ENCODE measurements at places on chromosomes 16 and 17.

DNA sequence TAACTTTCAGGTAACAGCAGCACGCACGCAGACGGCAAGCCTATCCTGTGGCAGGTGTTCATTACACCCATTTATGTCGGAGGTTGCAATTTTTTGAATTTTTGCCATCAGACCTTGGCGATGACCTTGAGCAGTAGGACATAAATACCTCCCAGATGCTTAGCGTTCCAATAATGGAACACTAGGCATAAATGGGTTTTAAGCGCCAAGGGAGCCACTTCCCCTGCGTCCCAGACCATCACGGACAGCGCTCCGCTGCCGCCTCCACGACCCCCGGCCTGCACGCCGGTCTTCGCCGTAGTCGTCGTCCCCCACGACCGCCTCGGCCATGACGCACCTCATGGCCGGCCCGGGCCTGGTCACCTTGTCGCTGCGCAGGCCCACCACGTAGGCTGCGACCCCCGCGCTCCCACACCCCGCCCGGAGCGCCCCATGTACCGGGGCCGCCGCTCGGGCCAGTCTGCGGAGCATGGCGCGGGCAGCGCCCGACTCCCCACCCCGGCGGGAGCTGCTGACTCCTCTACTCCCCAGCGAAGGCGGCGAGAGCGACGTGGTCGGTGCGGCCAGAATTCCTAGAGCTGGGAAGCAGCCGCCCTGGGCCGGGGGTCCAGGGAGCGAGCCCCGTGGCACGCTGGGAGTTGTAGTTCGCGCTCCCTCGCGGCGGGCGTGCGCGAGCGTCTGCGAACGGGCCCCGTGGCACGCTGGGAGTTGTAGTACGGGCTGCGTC is 22.7 kb downstream of the TMEM235 start:
- DNase-seq = no peak

DNA sequence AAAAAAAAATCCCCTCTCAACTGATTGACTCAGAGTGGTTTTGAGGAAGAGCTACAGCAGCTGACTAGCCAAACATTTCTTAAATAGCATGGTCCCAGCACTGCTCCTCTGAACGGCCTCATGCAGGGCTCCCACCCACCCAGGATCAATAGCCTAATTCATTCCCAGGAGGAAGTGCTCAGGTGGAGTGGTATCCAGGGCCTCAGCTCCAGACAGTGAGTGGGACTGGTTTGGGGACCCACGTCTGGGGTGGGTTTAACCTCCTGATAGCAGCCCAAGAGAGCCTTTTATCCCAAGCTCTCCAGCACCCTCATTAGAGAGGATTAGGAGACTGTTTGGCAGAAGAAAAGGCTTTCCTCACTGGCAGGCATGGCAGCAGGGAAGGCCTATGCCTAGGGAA is 68.5 kb upstream of the CDH5 start:
- DNase-seq = no peak

DNA sequence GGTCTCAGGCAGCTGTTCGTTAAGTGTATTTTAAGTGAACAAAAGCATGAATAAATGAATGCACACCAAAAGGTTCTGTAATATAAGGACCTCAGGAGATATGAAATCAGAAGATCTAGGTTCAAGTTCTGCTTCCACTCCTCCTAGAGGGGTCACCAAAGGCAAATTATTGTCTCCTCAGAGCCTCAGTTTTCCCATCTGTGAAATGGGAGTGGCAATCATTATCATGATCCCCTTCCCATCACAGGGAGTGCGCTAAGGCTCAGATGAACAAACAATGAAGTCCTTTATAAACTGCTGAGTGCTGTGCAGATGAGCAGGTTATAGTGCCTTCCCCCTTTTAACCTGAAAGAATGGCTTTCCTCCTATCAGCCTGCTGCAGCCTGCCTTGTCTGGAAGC is 248.3 kb upstream of the C16orf82 start:
- no peak for DNase-seq

- DNase-seq = no peak
Observed at GRCh38 chr17:2911035-2911754, 115.0 kb downstream of the RAP1GAP2 start.

GRCh38 chr17:79093270-79093669 is 18.6 kb downstream of the ENGASE start:
- DNase-seq = no peak

DNA sequence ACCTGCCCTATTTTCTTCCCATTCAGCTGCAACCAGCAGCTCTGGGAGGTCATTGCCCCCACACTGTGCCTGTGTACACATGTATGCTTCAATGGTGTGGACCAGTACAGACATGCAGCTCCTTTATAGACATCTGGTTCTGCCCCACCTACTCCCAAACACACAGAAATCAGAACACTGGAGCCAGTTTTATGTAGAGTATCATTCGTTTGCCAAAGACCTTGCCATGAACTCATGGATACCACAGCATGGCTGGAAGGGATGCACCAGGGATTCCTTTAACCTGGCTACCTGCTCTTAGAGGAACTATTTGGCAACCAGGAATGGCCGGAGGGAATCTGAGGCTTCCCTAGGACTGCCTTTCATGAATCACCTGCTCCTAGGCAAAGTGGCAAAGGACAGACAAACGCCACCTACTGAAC is 60.4 kb downstream of the ZFHX3 start:
- no peak for DNase-seq

DNA sequence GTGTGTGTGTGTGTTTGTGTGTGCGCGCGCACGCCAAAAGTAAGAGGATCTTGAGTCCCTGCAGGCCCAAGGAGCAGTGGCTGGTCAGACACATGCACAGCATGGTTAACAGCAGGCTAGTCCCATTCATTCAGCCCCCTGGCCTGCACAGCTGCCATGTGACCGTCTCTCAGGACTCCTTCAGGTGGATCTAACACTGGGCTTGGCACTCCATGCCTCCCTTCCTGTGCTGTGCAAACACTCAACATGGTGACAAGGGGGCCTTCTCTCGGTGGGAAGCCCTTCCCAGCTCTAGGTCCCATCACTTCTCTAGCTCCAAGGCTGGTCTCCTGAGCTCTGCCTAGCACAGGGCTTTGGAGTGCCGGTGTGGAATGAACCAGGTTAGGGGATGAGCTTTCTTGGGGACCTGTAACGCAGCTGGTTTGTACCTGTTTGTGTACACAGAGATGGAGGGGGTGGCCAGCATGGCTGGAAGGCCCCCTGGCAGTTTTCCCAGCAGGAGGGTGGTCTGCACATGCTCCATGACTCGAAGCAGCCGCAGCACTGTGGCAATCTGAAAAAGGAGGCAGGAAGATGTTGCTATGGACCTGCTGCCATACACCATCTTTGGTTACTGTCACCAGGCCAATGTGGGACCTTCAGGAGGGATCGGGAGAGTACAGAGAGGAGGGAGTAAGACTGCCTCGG is 69.4 kb upstream of the GCSH start:
- no peak for DNase-seq

- no peak for DNase-seq
Observed at GRCh38 chr17:9329251-9329921, 246.2 kb downstream of the STX8 start.

DNA sequence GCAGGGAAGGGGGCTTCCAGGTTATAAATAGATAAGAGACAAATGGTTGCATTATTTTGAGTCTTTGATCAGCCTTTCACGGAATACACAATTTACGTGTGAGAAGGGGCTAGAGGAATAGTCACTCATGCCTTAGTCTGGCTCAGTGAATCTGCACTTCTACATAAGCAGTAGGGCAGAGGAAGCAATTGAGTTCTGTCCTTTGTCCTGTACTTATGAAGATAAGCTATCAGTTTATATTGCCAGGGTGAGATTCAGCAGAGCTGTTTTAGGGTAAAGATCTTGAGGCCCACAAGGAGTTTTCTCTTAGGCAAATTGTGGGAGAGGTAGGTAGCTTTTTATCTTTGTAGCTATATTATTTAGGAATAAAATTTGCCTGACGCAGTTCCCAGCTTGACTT is 33.3 kb downstream of the TOM1L1 start:
- no peak for DNase-seq

- peak; percentile 39 for DNase-seq
Observed at GRCh38 chr17:65656390-65657250, 95.2 kb upstream of the AXIN2 start.

DNA sequence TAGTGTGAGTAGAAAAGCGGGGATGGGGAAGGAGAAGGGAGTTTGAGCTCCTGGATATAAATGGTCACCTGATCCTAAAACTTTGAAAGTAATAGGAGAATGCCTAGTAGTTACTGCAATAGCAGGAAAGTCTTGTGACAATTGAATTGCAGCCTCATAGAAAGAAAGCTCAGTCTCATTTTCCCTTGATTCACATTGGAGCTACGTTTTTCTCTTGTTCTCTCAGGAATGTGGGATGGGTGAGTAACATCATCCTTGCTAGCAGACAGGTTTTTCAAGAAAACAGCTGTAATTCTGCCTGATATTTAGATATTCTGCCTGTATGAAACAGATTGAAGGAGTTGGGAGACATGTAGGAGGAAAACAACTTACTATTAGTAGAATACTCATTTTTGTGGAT is 25.3 kb downstream of the SF3B3 start:
- no peak for DNase-seq

GRCh38 chr17:78664476-78665386 is 87.5 kb upstream of the DNAH17 start:
- no peak for DNase-seq

GRCh38 chr17:8849311-8850041 is 18.0 kb downstream of the PIK3R6 start:
- DNase-seq = no peak

- no peak for DNase-seq
Observed at GRCh38 chr17:66260275-66260674, 31.1 kb upstream of the APOH start.

DNA sequence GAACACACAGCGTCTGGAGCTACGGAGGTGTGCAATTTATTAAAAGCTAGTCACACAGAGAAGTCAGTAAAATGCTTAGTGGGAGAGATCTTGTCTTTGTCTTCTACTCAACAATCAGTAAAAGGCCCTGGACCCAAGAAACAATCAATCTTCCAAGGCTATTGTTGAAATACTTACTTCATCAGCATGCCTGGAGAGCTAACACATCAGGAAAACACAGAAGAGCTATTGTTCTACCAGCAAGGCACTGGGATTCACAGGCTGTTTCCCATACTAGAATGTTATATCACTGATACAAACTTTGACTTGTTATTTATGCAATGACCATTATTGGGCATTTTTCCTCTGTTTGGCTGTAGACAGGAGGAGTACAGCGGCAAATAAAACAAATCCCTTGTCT is 247.8 kb upstream of the ERCC4 start:
- no peak for DNase-seq

- no peak for DNase-seq
Observed at GRCh38 chr16:67608364-67608763, 36.6 kb upstream of the CARMIL2 start.

Measured in GM12878 (cell line).